ENCODE measurements at places on chromosomes 6 and 20. TPM values are rescaled to one million over a fixed set of nuclear protein-coding genes. Genes with fewer than 3 reads are reported as not detected.

HLA-DQA2 gene
- not detected for total RNA-seq

SRSF12 gene
- 0.09 TPM for total RNA-seq

BTN1A1 gene
- total RNA-seq, result not detected

HUS1B gene
- total RNA-seq, result 0.83 TPM

C6orf47 gene
- total RNA-seq, result 23.8 TPM

HLA-G gene
- total RNA-seq, result 0.14 TPM

KIAA1755 gene
- 1.9 TPM for total RNA-seq

SPDEF gene
- under 0.01 TPM for total RNA-seq

CST7 gene
- total RNA-seq, result not detected

CTCFL gene
- not detected for total RNA-seq

NKX2-4 gene
- not detected for total RNA-seq

STX11 gene
- total RNA-seq, result 0.55 TPM

CHRNA4 gene
- not detected for total RNA-seq

PSMF1 gene
- total RNA-seq, result 14.8 TPM

HMGN3 gene
- 26.3 TPM for total RNA-seq

KCNK17 gene
- not detected for total RNA-seq

SEMG2 gene
- not detected for total RNA-seq

DEFB112 gene
- total RNA-seq, result not detected

RAMACL gene
- 4.1 TPM for total RNA-seq

OTOR gene
- not detected for total RNA-seq

SGK2 gene
- 0.28 TPM for total RNA-seq

SMOC2 gene
- total RNA-seq, result under 0.01 TPM

TSPO2 gene
- not detected for total RNA-seq

CST4 gene
- 0.43 TPM for total RNA-seq

CFAP61 gene
- under 0.01 TPM for total RNA-seq

SNHG17 gene
- 7.6 TPM for total RNA-seq

LPA gene
- not detected for total RNA-seq

ARMC12 gene
- total RNA-seq, result 0.28 TPM

All from smooth muscle cell of bladder (primary cell).